ENCODE measurements at places on chromosomes 11 and 22.

- no peak for DNase-seq
Observed at GRCh38 chr11:112159098-112160065, 4.5 kb downstream of the IL18 start.

- DNase-seq, result no peak
Observed at GRCh38 chr11:74169738-74170458, 904 bp downstream of the C2CD3 start.

- DNase-seq, result no peak
Observed at GRCh38 chr11:61899146-61899841, 7.9 kb upstream of the FADS3 start.

DNA sequence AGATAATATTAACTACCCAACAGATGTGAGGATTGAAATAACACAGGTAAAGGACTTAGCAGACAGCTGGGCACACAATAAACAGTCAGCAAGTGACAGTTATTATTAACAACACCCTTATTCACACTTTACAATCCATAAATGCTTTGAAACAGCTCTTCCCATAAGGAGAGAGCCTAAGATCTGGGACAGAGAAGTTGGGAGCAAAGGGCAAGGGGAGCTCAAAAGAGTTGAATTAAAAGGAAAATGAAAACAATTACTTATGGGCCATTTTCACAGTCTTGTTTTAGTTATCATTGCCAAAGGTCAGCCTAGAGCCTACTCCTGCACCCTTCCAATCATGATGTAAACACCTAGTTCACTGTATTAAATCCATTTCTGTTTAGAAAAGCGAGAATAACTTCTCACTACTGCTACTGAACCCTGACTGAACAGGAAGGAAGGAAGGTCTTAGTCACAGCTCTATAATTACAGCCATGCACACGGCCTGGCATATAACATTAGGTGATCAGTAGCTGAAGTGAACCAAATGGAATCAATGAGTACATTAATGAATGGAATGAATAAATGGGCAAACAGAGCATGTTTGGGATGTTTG, 111.3 kb downstream of the PLEKHA7 start:
- no peak for DNase-seq

DNA sequence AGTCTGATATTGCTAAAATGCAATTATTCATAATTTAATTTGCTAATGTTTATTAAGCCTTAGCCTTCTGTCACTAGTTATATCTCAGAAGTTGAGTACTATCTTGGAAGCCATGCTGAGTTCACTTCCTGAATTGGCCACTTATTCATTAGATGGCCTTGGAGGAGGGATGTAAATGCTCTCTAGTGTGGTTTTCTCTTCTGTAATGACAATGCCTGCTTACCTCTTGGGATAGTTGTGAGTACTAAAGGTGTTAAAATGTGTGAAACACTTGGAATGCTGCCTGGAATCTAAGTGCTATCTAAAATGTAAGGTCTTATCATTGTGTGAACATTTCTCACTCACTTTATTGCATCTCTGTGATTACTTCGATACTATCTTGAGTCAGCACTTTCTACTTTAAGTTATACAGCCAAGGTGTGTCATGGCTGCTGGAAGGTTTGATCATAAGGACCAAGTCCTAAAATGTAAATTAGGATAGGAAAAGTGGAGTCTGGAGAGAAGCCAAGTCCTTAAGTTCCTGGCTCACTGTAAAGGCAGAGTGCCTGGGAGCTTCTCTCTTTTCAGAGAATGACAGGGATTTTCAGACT, 12.4 kb downstream of the GLYATL2 start:
- DNase-seq, result no peak

- DNase-seq, result no peak
Observed at GRCh38 chr22:28441720-28442263, 237.8 kb downstream of the TTC28 start.

GRCh38 chr11:128830290-128831173, 36.6 kb downstream of the KCNJ1 start:
- no peak for DNase-seq

DNA sequence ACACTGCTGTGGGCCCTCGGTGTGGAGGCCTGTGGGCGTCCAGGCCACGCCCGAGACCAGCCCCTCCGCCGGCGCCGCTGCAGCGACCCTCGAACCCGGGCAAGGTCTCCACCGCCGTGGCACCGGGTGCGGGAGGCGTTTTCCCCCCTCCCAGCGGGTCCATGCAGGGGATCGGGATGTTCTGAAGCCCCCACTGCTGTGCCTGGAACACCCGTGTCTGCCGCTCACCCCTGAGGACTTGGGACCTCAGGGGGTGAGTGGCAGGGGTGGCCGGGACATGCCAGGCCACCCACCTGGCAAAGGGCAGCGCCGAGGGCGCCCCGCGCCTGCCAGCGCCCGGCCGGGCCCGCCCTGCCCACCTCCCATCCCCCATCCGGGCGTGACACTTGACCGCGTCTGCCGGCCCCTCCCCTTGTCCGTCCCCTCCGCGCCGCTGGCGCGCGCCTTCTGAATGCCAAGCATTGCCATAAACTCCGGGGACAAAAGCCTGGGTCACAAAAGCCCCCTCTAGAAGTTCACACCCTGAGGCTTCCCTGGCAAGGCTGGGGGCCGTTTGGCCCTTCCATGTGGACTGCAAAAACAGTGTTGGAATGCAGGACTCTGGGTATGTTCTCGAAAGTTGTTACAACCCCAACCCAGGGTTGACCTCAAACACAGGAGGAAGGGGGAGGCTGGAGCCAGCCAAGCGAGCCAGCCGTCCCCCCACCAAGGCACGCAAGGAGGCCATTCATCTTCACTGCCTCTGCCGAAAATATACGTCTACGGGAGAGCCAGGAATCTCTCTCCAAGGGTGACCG, 819 bp upstream of the KCNQ1OT1 start:
- no peak for DNase-seq

- DNase-seq, result no peak
Observed at GRCh38 chr11:57217053-57217452, 20.0 kb downstream of the APLNR start.

- DNase-seq, result peak; percentile 68
Observed at GRCh38 chr11:124900464-124900863, 2.8 kb upstream of the ROBO4 start.

DNA sequence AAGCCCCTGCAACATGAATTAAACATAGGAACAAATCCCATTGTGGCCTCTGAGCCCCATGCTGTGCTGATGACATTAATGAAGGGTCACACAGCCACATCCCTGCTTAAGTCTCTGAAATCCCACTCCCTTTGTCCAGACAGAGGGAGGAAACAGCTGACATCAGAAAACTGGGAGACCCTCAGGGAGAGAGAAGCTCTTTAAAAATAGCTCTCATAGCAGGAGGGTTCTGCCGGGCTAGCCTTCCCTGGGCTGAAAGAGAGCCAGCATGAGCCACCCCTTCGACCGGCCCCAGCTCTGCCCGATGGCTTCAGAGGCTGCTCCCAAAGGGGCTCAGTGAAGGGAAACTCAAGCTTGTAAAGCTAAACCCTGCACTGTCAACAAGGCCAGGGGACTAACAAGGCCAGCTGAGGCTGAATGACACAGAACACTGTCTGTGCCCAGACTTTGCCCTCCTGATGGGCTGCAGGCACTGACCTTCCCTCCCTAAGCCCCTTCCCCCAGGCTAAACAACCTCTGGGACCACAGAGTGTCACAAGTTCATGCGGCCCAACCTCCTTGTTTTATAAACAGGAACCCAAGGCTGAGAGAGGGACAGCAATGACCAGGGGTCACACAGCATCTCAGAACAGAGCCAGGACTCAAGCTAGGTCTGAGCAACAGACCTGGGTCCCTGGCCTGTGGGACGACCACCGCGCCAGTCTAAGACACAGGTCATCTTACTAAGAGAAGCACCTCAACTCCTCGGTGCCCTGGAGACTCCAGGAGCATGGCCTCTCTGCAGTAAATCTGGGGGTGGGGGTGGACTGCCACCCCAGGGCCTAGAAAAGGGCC, 163.8 kb downstream of the CHST1 start:
- DNase-seq, result no peak

DNA sequence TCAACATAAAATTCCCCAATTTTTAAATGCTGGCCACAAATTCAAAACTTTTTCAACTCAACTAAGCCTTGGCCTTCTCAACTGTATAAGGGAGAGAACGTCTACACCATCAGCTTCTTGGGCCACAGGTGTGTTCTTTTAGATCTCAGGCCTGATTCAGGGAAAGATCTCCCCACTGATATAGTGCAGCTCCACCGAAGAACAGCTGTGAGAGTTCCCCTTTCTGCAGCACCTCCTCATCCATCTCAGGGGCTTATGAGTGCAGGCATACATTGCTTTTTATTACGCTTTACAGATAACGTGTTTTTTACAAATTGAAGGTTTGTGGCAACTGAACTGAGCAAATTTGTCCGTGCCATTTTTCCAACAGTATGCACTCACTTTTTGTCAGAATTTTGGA, 8.0 kb upstream of the CD82 start:
- no peak for DNase-seq

Data from stromal cell of bone marrow (primary cell).